Breast epithelium (tissue), 4 donors: ENCODE measurements at places on chromosomes 1 and 21. TPM values are rescaled to one million over a fixed set of nuclear protein-coding genes. Genes with fewer than 3 reads are reported as not detected.

Gene HSD3B2
- total RNA-seq, result not detected

Gene RORC
- total RNA-seq, result 24.9 TPM

Gene CLCA1
- not detected for total RNA-seq

Gene COL16A1
- total RNA-seq, result 58.7 TPM

Gene A3GALT2
- not detected for total RNA-seq

Gene LCE2C
- total RNA-seq, result not detected

Gene RAP1GAP
- total RNA-seq, result 0.32 TPM

Gene GNAT2
- not detected for total RNA-seq

Gene NUP133
- 31.8 TPM for total RNA-seq

Gene KIAA1614
- 2.3 TPM for total RNA-seq
